ENCODE measurements at places on chromosomes 7 and 10.

- DNase-seq: no peak
Observed at GRCh38 chr10:118204292-118204943, 137.7 kb downstream of the FAM204A start.

DNA sequence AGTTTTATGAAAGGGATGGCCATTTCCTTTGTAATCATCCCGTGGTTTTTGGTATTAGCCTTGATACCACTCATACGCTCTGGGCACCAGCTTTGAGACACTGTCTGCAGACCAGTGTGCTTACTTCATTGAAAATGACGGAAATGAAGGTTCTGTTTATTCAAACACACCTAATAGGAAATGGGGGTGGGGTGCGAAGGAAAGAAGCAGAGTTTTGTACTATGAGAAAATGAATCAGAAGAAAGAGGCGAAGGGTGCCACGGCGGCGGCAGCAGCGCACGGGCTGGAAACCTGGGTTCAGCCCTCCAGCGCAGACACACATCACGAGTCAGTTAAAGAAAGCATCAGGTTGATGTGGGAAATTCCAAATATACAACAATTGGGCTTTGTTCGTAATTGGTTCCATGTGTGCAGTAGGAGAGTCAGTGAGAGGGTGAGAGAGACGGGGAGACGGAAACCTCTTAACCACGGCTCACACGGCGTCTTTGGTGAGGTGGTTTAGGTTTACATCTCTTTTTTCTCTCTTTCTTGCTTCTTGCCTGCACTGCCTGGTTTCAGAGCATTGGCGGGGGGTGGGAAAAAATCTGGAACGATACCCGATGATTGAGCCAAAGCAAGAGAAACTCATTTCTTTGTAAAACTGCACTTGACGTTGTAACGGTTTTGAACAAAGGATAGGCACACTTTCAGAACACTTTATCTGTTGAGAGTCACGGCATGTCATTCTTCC lies 321.2 kb downstream of the FRMD4A start:
- DNase-seq: no peak

- DNase-seq: no peak
Observed at GRCh38 chr10:30503700-30504266, 69.8 kb downstream of the MAP3K8 start.

DNA sequence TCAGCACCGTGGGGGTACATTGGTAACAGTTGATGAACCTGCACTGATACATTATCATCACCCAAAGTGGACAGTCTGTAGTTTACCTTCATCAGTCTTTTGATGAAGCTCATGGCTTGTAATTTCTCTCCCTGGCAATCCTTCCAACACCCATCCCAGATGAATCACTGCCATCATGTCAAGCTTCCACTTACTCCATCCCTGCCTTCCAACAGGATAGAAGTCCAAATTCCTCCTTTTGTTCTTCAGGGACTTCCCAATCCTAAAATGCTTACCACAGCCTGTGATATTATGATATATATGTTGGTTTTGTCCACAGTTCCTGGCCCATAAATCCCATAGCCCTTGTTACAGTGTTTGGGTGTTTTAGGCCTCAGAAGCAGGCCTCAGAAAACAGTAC lies 16.1 kb downstream of the SNX10 start:
- DNase-seq: no peak

DNA sequence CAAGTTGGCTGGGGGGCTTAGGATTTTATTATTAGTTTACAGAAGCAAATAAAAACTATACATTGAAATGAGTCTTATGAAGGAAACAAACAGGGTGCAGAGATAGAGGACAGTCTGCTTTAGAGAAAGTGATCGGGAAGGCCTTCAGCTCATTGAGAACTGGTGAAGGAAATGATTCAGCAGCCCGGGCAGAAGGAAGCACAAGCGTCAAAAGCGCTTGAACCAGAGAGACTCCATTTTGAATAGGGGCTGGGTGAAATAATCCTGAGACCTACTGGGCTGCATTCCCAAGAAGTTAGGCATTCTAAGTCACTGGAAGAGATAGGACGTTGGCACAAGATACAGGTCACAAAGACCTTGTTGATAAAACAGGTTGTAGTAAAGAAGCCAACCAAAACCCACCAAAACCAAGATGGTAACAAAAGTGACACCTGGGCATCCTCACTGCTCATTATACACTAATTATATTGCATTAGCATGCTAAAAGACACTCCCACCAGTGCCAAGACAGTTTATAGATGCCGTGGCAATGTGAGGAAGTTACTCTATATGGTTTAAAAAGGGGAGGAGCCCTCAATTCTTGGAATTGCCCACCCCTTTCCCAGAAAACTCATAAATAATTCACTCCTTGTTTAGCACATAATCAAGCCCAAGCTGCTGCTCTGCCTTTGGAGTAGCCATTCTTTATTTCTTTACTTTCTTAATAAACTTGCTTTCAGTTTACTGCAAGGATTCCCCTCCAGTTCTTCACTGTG lies 83.1 kb upstream of the MPP7 start:
- no peak for DNase-seq

DNA sequence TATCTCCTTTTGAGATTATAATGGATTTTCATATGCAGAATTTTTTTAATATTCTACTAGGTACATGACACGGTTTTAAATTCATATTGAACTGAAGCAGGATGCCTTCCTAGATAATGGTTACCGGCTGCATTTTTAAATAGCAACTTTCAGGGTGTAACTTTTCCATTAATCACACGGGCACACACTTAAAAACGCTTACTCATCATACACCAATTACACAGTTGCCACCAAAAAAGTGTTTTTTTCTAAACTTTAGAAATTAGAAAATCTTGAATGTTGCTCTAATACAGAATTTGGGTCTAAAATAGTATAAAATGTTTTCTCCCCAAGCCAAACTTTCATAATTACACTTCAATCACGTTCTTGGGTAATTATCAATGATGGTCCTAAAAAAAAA lies 149.1 kb upstream of the RNF32 start:
- no peak for DNase-seq

DNA sequence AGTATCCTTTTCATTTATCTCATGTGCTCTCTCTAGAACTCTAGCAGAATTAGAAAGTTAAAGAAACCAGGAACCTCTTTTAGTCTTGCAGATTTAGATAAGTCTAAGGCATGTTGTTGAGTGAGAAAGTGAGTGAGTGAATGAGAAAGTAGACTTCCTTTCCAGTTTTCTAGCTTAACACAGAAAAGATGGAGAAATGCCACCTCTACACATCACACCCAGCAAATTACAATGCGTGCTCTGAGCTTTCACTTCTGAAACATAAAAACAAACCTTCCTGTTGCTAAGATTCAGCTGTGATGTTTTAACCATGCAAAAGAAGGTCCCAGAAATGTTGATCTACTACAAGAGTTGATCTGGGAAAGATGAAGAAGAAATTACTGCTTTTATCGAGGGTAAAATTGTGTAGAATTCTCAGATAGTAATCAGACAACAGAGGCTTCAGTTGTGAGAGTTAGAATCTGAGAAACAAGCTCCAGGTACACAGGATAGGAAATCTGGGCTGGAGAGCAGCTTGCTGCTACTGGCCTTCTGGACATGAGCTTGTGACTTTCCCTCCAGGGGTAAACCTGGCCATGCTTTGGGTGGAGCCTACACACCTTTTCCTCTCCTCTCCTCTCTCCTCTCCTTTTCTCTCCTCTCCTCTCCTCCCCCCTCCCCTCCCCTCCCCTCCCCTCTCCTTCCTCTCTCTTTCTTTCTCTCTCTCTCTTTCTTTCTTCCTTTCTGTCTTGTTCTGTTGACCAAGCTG lies 4.6 kb downstream of the CYP3A5 start:
- no peak for DNase-seq

- DNase-seq: no peak
Observed at GRCh38 chr7:80213814-80214213, 79.2 kb downstream of the GNAI1 start.

GRCh38 chr7:30840141-30841024 lies 69.2 kb downstream of the MINDY4 start:
- DNase-seq: no peak

DNA sequence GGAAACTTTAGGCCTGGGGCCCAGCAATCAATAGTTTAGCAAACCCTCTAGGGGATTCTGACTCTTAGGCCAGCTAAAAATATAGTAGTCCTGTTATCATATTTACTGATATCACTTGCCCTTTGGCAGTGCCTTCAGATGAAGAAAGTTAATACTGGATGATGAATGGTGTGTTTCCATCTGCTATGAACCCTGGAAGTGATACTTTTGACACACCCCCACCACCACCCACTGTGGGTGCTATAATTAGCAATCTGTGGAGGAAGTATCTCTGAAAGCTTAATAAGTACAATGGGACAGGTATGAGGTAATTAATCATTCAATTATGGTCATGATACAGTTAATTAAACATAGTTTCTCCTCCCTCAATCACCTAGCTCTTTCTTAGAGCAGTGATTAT lies 90.4 kb upstream of the LRRTM3 start:
- DNase-seq: no peak

DNA sequence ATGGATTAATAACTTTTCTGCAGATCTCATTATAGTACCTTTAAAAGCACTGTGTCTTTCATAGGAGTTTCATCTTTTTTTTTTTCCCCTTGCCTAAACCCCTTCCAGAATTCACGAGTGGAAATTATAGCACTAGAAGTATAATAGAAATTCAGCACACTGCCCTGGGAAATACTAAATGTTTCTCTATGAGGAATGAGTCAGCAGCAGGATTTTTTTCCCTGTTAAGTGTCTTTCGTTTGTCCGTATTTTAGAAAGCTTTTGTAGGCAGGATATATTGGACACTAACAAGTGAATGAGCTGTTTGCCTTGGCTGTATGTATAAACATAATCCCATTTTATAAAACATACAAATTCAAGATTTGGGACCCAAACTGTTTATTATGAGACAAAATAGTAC lies 105.8 kb downstream of the EXOC4 start:
- no peak for DNase-seq

DNA sequence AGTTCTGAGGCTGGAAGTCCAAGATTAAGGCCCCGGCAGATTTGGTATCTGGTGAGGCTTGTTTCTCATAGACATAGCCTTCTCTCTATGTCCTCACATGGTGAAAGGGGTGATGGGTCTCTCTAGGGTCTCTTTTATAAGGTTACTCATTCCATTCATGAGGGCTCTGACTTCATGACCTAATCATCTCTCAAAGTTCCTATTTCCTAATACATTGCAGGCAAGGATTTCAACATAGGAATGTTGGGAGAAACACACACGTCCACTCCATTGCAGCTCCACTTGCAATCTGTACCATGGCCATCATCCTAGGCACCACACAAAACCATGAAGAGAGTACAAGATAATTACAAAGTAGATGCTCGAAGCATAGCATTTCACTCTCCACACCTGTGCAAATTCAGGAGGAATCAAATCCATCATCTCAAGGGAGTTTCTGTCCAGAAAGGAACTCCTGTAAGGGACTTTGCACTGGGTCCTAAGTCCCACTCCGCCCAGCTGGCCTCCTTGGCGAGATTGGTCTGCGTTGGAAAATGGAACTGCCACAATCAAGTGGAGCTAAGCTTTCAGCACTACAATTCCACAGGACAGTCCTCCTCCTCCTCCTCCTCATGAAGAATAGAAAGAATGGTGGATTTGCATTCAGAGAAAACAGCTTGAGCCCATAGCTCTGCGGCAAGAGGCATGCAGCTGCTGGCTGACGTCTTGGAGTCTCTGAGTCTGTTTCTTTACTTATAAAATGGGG lies 8.8 kb downstream of the DDC start:
- no peak for DNase-seq

GRCh38 chr10:129328546-129328945 lies 138.5 kb upstream of the MGMT start:
- no peak for DNase-seq

GRCh38 chr7:34191162-34191561 lies 285.8 kb downstream of the BMPER start:
- no peak for DNase-seq

Measured in ovary (tissue), 10 donors.